AG20443 (cell line): ENCODE measurements at places on chromosomes 7 and 10.

DNA sequence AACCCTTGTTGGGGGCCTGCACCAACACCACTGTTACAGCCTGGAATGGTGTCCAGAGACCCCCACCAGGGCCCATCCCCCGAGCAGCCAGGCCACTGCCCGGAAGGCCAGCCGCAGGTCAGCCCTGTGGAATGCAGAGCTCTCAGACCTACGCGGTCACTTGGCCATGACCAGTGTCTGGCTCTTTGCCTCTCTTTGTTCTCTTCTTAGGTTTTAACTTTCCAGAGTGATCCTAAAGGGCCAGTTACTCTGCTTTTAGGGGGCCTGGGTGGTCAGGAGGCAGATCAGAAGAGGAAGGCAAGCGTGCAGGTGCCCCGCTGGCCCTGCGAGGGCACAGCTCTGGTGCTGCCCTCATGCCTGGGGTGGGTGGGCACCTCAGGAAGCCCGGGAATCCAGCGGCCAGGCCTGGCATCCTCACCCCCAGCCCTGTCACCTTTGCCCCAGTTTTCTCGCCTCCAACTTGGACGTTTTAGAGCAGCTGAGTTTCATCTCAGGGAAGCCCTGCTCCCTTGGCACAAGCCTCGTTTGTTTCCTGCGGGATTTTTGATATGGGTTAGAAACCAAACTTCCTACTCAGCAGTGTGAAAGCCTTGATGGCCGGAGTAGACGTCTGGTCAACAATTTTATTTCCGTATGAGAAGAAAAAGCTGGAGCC is 62.5 kb upstream of the CHST15 start:
- peak; percentile 59 for DNase-seq

- DNase-seq = no peak
Measured at GRCh38 chr7:106248600-106248999, 36.2 kb downstream of the NAMPT start.

DNA sequence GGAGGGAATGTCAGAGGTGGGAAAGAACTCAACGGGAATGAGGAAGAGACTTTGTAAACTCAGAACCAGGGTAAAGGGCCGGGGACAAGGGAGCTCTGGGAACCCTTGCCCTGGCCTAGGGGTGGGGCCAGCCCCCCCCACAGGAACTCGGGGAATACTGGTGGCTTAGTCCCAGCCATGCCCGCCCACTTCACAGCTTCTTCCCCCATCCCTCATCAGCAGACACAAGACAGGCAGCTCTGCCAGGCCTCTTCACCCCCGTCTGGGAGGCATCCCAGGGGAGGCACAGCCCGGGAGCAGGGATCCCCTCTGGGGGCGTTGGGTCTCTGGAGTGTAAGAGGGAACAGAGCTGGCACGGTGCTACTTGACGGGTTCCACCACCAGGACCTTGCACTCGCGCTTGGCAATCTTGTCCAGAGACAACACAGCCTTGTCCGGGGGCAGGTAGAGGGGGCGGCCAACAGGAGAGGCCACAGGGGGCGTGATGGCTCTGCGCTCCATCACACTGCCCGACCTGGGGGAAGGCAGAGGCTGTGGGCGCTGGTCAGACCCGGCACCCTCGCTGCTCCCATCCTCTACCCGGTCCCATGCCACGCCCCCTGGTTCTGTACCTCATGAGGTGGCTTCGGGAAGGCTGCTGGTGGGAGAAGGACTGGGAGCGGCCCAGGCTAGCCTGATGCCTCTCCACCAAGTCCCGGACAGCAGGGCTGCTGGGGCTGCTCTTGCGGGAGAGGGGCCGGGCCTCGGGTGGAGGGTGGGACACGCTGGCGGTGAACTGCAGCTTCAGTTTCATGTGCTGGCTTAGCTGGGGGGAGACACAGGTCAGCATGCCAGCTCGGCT is 3.7 kb downstream of the TRAPPC14 start:
- DNase-seq = peak; percentile 10

DNA sequence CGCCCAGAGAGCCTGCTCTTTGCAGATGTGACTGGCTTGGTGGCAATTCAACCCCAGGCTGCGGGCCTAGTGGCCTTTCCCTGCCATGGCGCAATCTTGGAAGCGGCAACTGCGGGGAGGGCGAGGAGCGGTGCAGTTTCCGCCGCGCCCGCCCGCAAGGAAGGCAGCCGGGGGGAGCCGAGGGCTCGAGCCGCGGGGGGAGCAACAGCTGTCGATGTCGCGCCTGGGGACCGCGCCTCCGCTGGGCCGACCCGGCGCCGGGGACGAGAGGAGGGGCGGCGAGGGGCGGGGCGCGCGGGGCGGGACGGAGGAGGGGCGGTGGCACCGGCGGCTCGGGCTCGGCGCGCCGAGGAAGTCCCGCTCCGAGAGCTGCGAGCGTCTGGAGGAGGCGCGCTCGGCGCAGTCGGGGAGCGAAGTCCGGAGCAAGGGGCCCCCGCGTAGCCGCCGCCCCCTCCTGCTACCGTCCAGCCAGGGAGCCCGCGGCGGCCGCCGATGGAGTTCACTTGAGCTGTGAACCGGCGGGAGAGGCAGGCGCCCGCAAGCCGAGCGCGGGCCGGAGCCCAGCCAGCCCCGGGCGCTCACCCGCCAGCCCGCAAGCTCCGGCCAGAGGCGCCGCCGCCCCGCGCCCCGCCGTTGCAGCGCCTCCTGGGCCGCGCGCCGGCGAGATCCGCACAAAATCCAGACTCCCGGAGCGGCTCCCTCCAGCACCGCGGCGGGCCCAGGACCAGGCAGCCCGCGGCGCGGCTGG is 438.1 kb upstream of the GALNT17 start:
- DNase-seq = peak; percentile 82

DNA sequence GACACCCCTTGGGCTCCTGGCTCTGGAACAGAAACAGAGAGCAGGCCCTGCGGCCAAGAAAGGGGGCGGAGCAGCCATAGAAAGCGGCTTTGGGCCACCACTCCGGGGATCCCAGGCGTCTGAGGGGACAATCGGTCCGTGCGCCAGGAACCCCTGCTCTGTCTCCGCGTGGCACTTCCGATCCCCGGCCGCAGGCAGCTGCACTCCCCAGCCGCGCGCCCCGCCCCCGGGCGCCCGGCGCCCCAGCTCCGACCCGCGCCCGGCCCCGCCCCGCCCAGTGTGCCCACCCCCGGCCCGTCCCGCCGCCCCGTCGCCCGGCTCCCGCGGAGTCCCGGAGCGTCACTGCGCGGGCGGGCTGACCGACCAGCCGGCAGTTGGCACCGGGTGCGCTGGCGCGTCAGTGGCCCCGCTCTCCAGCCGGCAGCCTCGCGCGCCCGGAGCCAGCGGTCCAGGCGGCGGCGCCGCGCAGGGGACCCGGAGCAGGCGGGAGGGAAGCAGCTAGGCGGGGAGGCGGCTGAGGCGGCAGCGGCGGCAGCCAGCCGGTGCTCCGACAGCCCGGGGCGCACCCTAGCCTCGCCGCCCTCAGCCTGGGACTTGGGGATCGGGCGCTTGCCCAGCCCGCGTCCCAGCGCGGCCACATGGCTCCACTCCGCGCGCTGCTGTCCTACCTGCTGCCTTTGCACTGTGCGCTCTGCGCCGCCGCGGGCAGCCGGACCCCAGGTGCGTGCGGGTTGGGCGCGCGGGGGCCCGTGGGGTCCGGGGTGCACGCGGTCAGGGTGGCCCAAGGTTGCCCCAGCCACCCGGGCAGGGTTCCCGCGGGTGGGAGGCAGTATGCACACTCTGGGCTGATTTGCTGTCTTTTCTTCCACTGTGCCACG is at the start of gene ADAMTS14:
TSS of gene ADAMTS14 (plus strand) at position 342 of the 878 bp plus-strand sequence. CDS start at position 639, 297 bp downstream.
- peak; percentile 80 for DNase-seq

GRCh38 chr10:103968441-103969391 is 1.8 kb downstream of the SLK start:
- DNase-seq = no peak

DNA sequence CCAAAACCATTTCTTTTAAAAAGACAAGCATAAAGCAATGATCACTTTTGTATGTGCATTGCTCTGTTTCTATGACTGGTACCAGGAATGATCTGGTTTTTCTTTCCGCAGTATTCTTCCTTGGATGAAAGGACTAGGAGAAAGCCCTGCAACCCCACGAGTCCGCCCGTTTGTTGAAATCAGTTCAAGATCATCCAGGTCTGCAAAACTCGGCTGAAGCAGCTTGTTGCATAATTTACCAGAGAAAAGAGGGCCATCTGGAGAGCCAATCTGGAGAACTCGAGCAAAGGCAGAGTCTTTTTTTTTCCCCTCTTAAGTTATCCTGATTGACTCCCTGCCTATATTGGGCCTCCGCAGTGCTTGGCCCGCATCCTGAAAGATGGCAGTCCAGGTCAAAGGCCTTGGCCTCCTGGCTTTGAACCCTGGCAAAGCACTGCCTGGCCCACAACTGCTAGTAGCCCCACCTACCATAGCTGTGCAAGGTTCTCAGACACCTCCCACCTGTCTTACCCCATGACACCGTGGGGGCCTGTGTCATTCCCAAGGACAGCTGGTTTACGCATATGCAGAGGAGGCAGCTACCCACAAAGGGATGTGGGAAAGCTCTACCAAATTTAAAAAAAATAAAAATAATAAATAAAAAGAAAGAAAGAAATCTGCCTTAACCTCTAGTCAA is 572.2 kb downstream of the INHBA start:
- no peak for DNase-seq

GRCh38 chr10:133476641-133476990 is 22.9 kb downstream of the SCART1 start:
- DNase-seq = peak; percentile 8

- DNase-seq = no peak
Measured at GRCh38 chr7:29271319-29271658, 76.7 kb downstream of the CHN2 start.

GRCh38 chr10:49395741-49396665 is at the start of gene DRGX:
Gene DRGX (minus strand): TSS chr10:49396089. CDS start chr10:49395440, 649 bp downstream.
- DNase-seq = no peak

GRCh38 chr7:73618538-73618937 is 5.8 kb downstream of the MLXIPL start:
- no peak for DNase-seq

GRCh38 chr10:50561816-50562215 is 61.9 kb downstream of the SGMS1 start:
- peak; percentile 16 for DNase-seq

DNA sequence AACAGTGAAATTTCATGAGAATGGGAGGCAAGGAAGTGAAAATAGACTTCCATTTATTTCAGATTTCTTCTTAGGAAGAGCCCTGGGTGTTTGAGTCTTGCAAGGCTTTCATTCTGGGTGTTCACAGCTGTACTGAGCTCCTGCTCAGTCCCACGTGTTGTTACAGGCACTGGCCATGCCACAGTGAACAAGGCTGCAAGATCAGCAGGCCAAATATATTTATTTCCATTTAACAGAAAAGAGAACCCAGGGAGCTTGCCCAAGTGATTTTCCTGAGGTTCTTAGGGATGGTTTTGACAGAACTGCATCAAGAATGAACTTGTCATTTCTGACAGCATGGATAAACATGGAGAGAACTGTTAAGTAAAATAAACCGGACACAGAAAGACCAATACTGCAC is 54.5 kb upstream of the CD36 start:
- peak; percentile 17 for DNase-seq
